ENCODE measurements at places on chromosomes 2 and 18. TPM values are rescaled to one million over a fixed set of nuclear protein-coding genes. Genes with fewer than 3 reads are reported as not detected.

DNA sequence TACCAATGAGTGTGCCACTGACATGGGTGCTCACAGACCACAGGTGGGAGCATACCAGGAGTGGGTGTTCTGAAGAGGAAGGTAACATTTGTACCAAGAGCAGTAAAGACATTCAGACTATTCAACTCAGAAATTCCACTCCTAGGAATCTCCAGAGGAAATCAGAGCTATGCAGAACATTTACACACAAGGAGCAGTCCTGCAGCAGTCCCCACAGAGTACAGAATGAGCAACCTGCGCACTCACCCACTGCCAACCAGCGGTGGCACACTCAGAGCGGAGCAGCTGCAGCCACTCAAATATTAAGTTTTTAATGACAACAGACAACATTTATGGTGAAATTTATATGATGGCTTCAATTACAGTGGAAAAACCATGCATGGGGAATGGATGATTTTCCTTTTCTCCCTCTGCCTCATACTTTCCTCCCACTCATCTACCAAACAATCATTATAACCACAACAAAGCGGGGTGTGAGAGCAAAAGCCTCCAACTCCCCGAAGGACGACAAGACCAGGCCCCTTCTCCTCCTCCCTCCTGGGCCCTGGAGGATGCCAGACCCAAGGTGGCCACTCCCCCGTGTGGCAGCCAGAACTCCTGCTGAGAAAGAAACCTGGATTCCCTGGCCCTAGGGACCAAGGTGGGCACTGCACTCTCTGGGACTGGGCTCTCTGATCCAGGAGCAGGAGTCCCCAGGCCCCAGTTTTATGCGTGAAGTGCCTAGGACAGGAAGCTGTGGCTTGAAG lies 5.4 kb downstream of the HS6ST1 start:
- peak; percentile 6 for DNase-seq
- no peak overlapping the region for H3K4me3 ChIP-seq
- H3K4me1 ChIP-seq, result peaks cover 28% of the 10 kb centered on the region
- H3K36me3 ChIP-seq, result peaks cover 13% of the 10 kb centered on the region
- peaks cover 2% of the 10 kb centered on the region for H3K27me3 ChIP-seq

DNA sequence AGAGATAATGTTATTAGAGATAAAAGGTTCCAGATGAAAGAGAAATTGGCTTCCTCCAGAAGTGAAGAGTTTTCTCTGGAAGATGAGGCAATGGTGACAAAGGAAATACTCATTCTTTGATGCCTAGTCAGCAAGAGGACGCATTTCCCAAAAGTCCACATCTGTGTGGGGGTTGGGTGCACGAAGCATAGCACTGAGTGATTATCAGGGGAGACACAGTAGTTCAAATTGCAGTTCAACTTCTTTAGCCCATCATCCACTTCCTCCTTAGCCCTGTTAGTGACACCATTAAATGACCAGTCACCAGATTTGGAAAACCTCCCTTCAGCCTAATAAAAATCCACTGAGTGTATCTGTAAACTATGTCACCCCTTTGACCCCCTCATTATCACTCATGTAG lies 80.9 kb upstream of the PHLPP1 start:
- no peak for DNase-seq
- H3K4me3 ChIP-seq, result no peak overlapping the region
- H3K4me1 ChIP-seq, result peaks cover 8% of the 10 kb centered on the region
- no peak overlapping the region for H3K27ac ChIP-seq
- peaks cover 21% of the 10 kb centered on the region for H3K27me3 ChIP-seq
- H3K36me3 ChIP-seq, result no peaks in the 10 kb centered on the region

GRCh38 chr18:58505181-58505580 lies 123.7 kb downstream of the ALPK2 start:
- no peak overlapping the region for H3K27ac ChIP-seq
- H3K4me3 ChIP-seq, result no peak overlapping the region
- H3K27me3 ChIP-seq, result no peaks in the 10 kb centered on the region
- H3K36me3 ChIP-seq, result no peaks in the 10 kb centered on the region

Gene HS1BP3
- 11.5 TPM for total RNA-seq

- no peaks in the 10 kb centered on the region for H3K27me3 ChIP-seq
- no peaks in the 10 kb centered on the region for H3K36me3 ChIP-seq
- H3K4me1 ChIP-seq, result no peaks in the 10 kb centered on the region
- H3K4me3 ChIP-seq, result no peak overlapping the region
Measured at GRCh38 chr18:58148954-58149471, 105.0 kb downstream of the NEDD4L start.

Gene LDLRAD4
- 32.7 TPM for total RNA-seq

Gene CFAP65
- not detected for total RNA-seq

- no peak overlapping the region for H3K4me3 ChIP-seq
- no peak for DNase-seq
- H3K27ac ChIP-seq, result no peak overlapping the region
- H3K27me3 ChIP-seq, result no peaks in the 10 kb centered on the region
Measured at GRCh38 chr2:158491072-158491471, 34.3 kb downstream of the PKP4 start.
